Placental epithelial cell (primary cell): ENCODE measurements at places on chromosomes 7 and 10. TPM values are rescaled to one million over a fixed set of nuclear protein-coding genes. Genes with fewer than 3 reads are reported as not detected.

Gene ACTR3C
- total RNA-seq: 13.7 and 16.8 TPM in 2 replicates

Gene SPDYE2B
- not detected in 2 replicates for total RNA-seq

Gene PON1
- total RNA-seq: not detected in 2 replicates

Gene SEMA3C
- 325 and 489 TPM in 2 replicates for total RNA-seq

Gene GIMAP5
- total RNA-seq: not detected in 2 replicates

Gene SLC26A3
- 0.11 TPM in 1 of 2 replicates, not detected in the other for total RNA-seq

Gene CLEC2L
- total RNA-seq: not detected in 2 replicates

Gene ELFN1
- under 0.01 and 0.22 TPM in 2 replicates for total RNA-seq

Gene CHST3
- 16.1 and 16.2 TPM in 2 replicates for total RNA-seq

Gene C10orf62
- 0.33 TPM in 1 of 2 replicates, not detected in the other for total RNA-seq

Gene SPDYE2
- total RNA-seq: not detected in 2 replicates

Gene PCDH15
- not detected in 2 replicates for total RNA-seq

Gene RBP3
- not detected in 2 replicates for total RNA-seq

Gene CTTNBP2
- 0.39 and 0.43 TPM in 2 replicates for total RNA-seq

Gene CCDC71L
- 8.6 and 9.8 TPM in 2 replicates for total RNA-seq

Gene UNCX
- total RNA-seq: not detected in 2 replicates

Gene GRID2IP
- under 0.01 TPM in 1 of 2 replicates, not detected in the other for total RNA-seq

Gene ADIRF
- total RNA-seq: 3.5 TPM in 1 of 2 replicates, not detected in the other

Gene ACTA2
- total RNA-seq: 45.5 and 59.0 TPM in 2 replicates

Gene STRIP2
- total RNA-seq: 1.3 and 1.6 TPM in 2 replicates

Gene PIP
- total RNA-seq: not detected in 2 replicates

Gene PRKRIP1
- 15.3 and 17.7 TPM in 2 replicates for total RNA-seq
